ENCODE measurements at places on chromosomes 1 and 21.
A peak's percentile ranks its signal among the peaks of the same experiment; 100 is the strongest.

- no peak for DNase-seq
Observed at GRCh38 chr1:177444997-177445746, 274.4 kb downstream of the BRINP2 start.

DNA sequence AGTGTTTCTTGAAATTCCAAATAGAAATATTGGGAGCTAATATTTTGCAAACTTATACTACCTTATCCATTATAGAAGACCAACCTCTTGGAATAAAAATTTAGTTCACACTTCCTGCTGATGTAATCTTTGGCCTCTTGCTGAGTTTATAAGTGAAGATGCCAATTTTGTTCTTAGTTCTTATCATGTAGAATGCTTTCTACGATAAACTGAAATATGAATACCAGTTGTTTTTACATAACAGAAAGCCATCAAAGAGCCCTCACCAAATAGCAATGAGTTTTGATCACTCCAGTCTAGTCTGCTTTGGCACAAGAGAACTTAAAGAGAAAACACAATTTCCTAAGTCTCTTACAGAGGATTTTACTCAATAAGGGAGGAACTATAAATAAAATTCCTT is 89.5 kb downstream of the DENND1B start:
- DNase-seq, result no peak

DNA sequence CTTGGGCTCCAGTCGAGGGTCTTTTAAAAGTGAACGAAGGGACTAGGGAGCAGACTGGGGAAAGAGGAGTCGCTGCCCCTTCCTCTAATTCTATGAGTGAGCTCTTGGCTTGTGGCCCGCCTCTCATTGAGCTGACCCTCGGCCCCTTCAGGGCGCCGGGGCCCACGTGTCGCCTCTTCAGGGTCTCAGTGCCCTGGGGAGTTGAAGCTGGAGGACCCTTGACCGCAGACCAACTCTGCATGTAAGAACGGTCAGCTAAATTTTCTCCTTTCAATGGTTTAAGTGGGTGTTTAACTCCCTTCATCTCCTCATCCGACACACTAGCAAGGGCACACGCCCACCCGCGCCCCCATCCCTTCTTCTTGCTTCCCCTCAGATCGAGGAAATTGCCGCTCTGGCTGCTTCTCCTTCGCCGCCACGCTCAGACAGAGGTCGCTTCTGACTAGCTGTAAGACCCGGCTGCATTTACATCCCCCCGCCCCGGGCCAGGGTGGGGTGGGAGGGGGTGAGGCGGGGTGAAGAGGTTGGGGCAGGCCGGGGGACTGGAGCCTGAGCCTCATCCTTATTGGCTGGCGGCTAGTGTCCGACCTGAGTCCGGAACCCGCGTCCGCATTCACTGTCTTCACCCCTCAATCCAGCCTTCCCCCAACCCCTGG is 10.9 kb downstream of the NR5A2 start:
- DNase-seq, result no peak

- no peak for DNase-seq
Observed at GRCh38 chr1:209802117-209802779, 3.7 kb downstream of the IRF6 start.

GRCh38 chr1:84426376-84426775 is 28.1 kb downstream of the DNASE2B start:
- DNase-seq, result no peak

- no peak for DNase-seq
Observed at GRCh38 chr21:38533887-38534286, 35.6 kb upstream of the ERG start.

DNA sequence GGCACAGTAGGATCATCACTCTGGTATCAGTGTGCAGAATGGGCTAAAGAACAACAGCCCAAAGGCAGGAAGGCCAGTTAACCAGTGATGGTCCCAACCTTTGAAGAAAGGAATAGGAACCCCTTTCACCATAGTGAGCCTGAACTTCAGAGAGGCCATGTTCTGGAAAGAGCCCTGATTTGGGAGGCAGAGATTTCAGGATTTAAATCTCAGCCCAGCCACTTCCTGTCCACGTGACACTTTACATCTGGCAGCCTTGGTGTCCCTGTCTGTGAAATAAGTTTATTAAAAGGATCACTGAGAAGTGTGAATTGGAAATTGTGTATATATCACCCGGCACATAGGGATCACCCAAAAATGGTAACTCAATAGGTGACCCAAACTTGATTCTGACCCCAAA is 13.0 kb downstream of the MATN1 start:
- DNase-seq, result no peak

DNA sequence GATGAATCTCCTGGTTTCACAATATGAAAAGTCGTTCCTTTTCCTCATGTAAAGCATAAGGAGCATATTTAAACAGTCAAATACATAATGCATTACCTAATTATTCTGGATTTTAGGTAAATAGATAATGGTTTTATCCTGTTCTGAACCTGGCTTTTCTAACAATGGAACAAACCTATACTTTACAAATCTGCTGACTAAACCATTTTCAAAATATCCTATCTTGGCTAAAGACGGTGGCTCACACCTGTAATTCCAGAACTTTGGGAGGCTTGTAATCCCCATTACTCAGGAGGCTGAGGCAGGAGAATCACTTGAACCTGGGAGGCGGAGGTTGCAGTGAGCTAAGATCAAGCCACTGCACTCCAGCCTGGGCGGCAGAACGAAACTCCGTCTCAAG is 2.9 kb downstream of the SMIM12 start:
- no peak for DNase-seq

- no peak for DNase-seq
Observed at GRCh38 chr1:223297800-223298199, 66.2 kb downstream of the SUSD4 start.

- no peak for DNase-seq
Observed at GRCh38 chr1:145983960-145984830, 12.2 kb downstream of the TXNIP start.

- no peak for DNase-seq
Observed at GRCh38 chr1:56202796-56203492, 376.4 kb downstream of the PLPP3 start.

DNA sequence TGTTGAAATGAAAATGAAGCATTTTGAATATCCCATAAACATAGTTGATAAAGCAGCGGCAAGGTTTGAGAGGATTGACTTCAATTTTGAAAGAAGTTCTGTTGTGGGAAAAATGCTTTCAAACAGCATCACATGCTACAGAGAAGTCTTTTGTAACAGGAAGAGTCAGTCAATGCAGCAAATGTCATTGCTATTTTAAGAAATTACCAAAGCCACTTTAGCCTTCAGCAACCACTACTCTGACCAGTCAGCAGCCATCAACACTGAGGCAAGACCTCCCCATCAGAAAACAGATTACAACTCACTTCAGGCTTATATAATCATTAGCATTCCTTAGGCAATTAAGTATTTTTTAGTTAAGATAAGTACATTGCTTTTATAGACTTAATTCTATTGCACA is 33.8 kb upstream of the FCRL3 start:
- no peak for DNase-seq

DNA sequence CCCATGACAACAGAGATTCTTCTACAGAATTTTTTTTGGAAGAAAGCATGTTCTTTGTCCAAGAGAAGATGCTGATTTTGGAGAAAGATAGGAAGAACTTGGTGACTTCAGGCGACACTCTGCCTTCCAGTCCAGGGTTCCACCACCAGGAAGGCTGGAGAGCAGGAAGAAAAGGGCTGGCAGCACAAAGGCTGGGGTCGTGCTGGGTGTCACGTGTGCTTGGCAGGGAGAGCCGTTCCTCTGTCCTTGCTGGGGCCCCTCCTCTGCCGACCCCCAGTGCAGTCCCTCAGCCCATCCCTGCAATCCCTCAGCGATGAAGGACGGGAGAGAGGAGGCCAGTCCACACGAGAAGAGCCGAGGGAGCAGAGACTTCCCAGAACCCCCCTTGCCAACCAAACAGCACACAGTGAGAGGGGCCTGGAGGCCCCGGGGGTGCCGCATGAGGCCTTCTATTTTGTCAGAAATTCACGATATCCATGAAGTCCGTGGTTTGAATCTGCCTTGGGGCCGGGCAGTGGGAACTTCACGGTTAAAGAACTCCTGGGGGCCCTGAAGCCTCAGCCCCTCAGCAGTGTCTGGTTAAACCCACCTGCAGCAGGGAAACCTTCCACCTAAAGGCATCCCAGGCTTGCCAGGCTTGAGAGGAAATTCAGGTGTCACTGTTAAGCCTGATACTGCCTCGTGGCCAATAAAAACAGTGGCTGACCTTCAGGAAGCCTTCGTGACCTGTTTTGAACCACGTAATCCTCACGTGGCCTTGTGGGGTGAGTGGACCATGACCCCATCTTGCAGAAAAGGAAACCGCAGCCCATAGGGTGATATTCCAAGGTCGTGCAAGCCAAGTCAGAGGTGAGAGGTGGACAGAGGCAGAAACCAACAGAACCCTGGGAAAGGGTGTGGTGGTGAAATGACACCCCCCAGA is 3.4 kb downstream of the KRTAP10-12 start:
- DNase-seq, result no peak

DNA sequence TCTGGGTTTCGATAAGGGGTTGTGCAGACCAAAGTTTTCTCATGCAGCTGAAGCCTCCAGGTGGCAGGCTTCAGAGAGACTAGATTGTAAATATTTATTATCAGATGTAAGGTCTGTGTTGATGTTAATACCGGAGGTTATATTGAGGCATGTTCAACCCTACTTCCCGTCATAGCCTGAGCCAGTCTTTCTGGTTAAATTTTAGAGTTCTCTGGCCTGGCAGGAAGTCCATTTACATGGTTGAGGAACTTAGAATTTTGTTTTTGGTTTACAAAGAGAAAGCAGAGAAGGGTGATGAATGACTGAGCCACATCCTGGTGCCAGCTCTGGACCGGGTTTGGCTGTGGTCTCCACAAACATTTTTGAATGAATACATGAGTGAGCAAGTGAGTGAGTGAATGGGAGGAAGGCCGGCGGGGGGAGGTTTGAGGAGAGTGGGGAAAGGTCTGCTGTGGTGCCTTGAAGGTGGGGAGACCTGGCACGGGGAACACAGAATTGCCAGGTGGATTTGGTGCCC is 218.5 kb downstream of the DISC1 start:
- DNase-seq, result no peak

DNA sequence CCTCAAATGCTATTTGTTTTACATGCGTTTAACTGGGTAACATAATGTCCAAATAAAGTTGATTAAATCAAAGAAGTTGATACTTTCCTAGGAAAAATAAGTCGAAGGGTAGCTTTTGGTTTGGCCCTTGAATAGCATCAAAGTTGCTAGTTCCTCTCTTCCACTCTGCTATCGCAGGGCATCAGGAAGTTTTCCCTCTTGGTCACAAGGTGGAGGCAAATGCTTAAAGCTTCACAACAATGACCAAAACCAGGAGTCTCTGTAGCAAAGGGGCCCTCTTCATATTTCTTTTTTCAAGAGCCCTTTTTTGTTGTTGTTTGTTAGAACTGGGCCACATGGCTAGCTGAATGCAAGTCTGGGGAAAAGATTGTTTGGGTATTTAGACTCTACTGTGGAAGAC is 668.4 kb downstream of the KCNT2 start:
- DNase-seq, result no peak

GRCh38 chr1:243488459-243489157 is 232.8 kb downstream of the SDCCAG8 start:
- no peak for DNase-seq

DNA sequence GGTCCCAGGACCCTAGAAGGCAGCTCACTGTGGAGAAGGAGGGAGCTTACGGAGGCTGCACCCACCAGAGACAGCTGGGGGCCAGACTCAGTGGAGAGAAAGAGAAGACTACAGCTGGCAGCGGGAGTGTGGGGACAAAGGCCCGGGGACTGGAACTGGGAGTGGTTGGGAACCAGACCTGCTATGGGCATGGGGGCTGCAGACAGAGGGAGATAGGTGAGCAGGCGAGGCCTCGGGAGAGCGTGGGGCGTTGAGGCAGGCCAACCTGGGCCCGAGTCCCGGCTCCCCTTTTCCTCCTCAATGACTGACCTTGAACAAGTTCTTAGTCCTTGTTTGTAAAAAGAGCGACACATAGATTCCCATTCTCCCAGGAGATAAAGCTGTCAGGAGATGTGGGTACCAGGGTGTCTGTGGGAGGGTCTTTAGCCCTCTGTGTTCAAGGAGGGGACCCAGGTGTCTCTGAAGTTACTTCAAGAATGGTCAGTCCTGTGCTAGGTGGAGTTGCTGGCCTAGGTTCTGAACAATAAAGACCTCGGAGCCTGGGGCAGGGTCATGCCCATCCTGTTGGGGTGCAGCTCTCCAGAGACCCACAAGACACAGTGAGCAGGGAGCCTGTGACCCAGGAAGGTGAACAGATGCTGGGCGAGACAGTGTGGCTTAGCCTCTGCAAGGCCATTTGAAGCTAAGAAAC is 87.9 kb downstream of the ITPKB start:
- no peak for DNase-seq

GRCh38 chr21:17658931-17659330 is 46.2 kb upstream of the BTG3 start:
- no peak for DNase-seq

- DNase-seq, result no peak
Observed at GRCh38 chr21:45640888-45641479, 2.5 kb upstream of the PCBP3 start.

DNA sequence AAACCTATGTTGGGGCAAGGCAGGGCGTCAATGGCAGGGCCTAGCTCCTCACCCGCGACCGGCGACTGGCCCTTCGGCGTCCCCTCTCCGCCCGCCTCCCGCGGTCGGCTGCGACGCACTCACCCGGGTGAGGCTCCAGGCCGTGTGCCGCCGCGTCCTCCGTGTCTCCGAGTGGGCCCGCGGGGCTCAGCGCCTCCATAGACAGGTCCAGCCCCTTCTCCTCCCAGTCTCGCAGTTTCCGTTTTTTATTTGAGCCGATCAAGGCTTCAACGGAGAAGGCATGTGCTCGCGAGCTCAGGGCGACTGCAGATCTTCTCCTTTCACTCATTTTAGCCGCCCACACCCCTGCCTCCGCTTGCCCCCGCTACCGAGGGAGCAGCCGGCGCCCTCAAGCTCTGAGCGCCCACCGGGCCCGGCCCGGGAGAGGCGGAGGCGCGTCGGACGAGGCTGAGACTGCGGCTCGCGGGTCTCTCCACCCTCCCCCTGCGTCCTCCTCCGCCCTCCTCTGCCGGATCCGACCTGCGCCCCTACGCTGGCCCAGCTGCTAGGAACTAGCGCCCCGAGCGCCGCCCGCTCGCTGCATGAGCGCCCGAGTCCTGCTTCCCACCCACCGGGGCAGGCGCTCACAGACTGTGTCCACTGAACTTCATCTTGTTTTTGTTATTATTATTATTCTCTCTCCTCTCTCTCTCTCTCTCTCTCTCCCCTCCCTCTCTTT is 516 bp downstream of the TBX15 start:
- DNase-seq, result no peak

DNA sequence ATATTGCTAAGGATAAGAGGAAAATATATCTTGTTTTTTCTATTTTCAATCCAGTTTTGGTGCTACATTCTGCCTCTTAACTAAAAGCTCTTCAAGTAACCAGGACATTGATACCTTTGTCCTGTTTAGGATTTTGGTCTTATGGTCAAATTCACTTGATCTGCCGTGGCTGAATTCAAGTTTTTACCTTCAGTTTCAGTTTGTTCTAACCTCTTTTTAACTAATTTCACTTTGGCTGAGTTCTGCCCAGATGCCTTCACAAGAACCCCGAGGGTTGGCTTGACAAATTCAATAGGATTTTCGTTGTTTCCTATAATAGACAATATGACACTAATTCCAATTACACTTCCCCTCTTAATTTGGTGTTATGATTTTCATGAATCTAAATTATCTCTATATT is 84.5 kb upstream of the C1orf21 start:
- no peak for DNase-seq

GRCh38 chr1:236142253-236143103 is at the start of gene GPR137B:
GPR137B (plus strand) TSS chr1:236142539; CDS start chr1:236142623, 84 bp downstream.
- peak; percentile 40 for DNase-seq
